Inflammatory macrophage treated with lipopolysaccharide for 1 hour (primary cell): ENCODE measurements at places on chromosomes 3 and 15.

DNA sequence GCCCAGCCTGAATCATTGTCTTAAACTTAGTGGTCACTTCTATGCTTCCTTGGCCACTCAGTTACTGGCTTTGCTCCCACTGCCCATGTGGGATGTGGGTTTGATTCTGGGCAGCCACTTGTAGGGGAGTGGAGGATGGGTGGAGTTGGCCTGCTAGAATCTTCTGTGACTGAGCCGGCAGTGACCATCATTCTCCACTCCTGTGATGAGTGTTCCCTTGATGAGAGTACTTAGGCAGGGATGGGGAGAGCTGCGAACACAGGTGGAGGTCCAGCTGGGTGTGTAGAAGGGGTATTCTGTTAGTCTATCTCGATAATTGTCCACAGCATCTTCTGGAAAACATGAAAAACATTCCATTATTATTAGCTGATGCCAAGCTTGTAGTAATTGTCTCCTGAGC is 8.0 kb downstream of the TM6SF1 start:
- no peak for DNase-seq

DNA sequence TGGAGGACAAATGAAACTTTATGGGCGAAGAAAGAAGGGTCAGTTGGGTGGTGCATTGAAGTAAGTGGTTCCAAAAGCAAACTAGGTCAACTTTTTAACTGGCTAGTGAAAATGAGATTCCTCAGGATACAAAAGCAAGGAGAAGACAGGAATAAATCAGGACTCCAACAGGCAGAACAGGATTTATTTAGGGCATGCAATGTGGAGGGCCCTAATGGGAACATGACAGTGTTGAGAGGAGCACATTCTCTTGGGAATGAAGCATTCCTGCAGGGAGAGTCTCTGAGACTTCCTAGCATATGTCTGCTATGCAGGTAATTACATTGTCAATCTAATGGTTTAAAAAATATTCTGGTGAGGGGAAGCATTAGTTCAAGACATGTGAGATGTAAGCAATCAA is 8.7 kb downstream of the NPAP1 start:
- DNase-seq, result no peak

- no peak for DNase-seq
Observed at GRCh38 chr3:186001842-186002241, 64.0 kb upstream of the TRA2B start.

DNA sequence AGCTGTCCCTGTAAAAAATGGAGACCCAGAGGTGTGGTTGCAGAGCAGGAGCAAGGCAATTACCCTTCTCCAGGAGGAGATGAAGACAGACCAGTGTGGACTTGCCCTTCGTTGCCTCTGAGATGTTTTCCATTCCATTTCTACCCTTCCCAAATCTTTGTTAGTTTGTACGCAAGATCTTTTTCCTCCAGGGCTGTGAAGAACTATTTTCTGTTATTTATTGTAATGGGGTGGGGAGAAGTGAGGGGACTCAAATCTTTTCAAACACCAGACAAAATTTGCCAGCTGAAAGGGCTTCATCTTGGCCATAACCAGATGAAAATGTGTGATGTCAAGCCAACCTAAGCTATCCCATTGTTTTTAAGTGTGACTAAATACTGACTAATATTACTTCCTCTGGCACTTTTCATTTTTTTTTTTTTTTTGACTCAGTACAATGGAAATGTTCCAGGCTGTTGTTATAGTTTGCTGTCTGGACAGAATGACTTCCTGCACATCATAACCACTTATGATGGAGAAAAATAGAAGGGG is 271.3 kb upstream of the TPRG1 start:
- peak; percentile 57 for DNase-seq

- DNase-seq, result no peak
Observed at GRCh38 chr3:132980102-132980501, 58.1 kb upstream of the TMEM108 start.

GRCh38 chr3:53545996-53546359 is 51.6 kb downstream of the CACNA1D start:
- DNase-seq, result no peak

- peak; percentile 64 for DNase-seq
Observed at GRCh38 chr3:194584866-194585265, 48.4 kb downstream of the TMEM44 start.

- DNase-seq, result no peak
Observed at GRCh38 chr3:10444511-10444910, 60.9 kb downstream of the ATP2B2 start.

GRCh38 chr3:197555281-197556261 is at the start of gene BDH1:
Gene BDH1 (minus strand): TSS chr3:197555968. CDS start chr3:197546443, 9,525 bp downstream.
- DNase-seq, result no peak

- DNase-seq, result no peak
Observed at GRCh38 chr15:31163769-31164572, 62.4 kb upstream of the TRPM1 start.

DNA sequence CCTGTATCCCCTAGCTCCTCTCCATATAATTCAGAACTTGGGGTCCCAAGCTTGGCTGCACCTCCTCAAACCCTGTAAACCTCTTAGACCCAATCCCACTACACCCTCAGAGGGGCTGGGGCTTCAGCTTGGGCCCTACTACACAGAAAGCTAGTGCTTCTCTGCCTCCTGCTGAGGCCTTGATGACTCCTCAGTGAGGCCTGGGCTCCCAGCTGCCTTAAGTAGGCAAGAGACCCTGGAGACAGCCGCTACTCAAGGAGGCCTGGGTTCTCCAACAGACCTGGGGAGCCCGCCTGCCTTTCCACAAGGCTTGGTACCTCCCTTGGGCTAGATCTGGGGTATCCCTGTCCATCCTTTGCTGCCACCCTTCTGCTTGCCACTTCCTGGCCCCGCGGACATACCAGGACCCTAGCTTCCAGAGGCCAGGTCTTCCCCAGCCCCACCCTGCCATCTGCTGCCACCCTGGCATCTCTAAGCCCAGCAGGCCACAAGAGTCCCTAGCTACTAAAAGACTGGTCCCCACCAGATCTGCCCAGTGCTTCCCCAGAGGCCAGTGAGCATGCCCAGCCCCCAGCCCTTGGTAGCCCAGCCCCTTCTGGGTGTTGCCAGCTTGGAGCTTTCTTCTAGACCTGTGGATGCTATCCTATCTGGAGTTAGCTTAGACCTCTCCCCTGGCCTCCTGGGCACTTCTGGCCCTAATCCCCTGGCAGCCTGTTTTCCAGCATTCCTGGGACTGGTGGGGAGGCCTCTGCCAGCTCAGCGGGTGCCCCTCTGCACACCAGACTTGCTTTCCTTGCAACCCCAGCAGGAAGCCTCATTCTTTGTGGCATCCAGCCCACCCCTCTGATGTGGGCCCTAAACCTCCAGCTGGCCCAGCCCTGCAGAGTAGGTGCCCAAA is 13.7 kb downstream of the C15orf39 start:
- DNase-seq, result no peak

GRCh38 chr15:71201477-71201876 is 86.2 kb downstream of the THSD4 start:
- no peak for DNase-seq

DNA sequence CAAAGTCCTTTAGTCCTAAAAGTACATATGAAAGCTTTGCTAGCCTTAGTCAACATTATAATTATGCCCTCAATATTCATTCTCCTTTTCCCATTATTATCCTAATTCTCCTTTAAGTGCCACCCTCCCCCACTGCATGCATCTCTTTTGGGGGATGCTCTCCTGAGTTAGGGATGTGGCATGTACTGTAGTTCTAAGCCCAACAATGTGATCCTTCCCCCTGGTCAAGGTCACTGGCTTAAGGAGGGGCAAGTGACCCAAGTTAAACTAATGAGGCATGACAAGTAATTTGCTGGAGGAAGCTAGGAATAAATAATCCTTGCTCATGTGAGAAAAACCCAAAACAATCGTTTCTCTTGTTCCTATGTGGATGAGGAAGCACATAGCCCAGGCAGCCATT is 343.9 kb upstream of the SUCLG2 start:
- no peak for DNase-seq

DNA sequence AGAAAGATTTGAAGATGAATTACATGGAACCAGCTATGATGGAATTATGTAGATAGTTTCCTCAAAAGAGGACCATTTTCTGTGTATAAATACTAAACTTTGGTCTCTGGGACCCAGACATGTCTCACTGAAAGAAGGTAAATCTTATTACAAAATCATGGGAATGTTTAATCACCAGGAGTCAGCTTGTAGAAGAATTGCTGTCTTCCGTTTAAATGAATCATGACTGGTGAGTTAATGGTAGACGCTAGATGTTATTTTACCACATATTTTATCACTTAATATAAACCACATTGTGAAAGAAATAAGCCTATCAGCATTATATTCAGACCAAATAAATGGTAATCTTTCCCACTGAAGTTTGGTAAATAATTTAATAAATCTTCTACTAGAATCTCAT is 322.3 kb upstream of the SUCLG2 start:
- DNase-seq, result no peak

GRCh38 chr3:11074451-11074850 is 79.8 kb upstream of the HRH1 start:
- DNase-seq, result no peak

GRCh38 chr15:70185251-70185711 is 87.6 kb upstream of the TLE3 start:
- DNase-seq, result no peak

- no peak for DNase-seq
Observed at GRCh38 chr3:188339410-188340295, 185.7 kb downstream of the LPP start.

GRCh38 chr15:47431501-47431900 is 285.8 kb upstream of the SEMA6D start:
- no peak for DNase-seq

GRCh38 chr3:42556089-42556632 is 25.6 kb downstream of the SEC22C start:
- DNase-seq, result no peak

DNA sequence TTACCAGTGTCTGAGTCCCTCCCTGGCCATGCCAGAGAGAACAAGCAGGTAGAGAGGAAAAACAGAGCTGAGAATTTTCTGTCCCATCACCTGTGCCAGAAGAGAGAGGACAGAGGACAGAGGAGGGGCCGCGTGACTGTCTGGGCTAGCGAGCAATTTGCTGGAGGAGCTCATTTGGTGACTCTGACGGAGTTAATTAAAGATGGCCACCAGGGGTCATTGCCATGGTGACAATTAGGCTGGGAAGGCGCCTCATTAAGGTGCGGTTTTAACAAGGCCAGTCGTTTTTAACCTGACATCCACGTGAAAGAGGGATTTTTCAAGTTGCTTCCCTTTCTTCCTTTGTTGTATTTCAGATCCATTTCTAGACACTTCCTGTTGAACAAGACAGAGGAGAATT is 72.4 kb downstream of the RHCG start:
- DNase-seq, result no peak

DNA sequence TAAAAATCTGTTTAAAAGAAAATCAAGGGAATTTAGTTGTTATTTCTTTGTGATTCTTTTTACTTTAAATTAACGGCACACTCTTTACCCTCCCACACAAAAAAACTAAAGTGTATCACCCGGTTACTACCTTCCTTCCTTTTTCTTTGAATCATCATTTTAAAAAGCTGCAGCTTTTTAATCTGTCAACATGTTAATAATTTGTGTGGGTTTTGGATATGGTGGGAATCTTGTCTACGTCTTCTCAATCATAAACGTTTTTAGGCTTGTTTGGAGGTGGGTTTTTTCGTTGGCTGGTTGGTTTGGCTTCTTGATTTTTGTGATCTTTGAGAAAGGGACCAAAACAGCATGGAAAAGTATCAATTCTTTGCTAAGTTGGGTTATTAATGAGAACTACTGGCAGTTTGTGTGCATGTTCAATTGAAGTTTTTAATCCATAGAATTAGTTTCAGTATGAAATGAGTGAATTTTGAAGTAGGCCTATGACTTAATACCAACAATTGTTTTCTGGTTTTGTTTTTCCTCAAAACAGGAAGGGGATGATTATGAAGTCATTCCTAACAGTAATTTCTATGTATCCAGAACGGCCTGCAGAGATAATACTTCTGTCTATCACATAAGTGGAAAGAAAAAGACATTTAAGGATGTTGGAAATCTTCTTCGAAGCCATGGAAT is 4.5 kb downstream of the SMC4 start:
- peak; percentile 33 for DNase-seq

DNA sequence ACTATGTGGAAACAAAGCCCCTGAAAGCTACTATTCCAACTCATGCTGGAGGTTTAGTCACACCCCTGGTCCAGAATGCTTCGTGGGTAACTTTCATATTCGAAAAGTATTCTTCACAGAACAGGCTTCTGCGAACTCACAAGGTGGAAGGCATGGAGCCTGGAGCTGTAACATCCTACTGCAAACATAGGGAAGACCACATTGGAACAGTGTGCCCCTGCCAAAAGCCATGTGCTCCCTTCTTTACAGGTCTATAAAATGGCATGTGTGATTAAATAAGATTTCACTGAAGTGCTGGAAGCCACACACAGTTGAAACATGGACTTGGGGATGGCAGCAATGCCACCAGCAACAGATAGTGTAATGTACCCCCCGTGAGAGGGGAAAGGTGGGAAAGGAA is 105.9 kb downstream of the GREM1 start:
- DNase-seq, result no peak

GRCh38 chr3:188510366-188510765 is 356.4 kb downstream of the LPP start:
- no peak for DNase-seq

DNA sequence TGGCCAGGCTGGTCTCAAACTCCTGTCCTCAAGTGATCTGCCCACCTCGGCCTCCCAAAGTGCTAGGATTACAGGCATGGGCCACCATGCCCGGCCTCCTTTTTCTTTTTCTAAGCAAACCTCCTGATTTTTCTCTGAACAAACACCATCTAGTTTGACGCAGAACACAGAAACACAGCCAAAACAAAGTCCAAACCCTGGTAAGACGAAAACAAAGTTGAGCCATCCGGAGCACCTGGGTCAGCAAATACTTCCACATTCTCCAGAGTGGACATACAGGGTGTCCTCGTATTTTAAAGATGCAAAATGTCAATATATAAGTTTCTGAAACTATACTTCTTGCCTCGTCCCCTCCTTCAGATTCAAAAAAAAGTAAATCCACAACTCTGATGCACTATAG is 635.1 kb upstream of the ADAMTS9 start:
- DNase-seq, result no peak

GRCh38 chr3:51538115-51538458 is 432 bp upstream of the RAD54L2 start:
- no peak for DNase-seq

DNA sequence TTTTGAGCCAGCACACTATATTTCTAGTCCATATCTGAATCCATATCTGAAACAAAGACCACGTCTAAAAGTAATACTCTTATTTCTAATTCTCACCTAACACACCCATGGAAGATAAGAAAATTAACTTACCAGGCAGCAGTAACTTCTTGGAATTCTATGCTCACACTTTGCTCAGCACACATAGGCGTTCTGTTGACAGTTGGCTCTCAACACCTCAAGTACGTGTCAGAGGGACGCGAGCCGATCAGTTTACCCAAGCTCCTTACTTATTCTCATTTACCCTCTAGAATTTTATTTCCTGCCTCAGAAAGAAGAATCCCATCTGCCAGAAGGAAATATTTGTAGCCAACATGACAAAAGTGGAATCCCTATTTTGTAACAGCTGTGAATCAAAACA is 911.9 kb downstream of the FHIT start:
- no peak for DNase-seq

GRCh38 chr3:14885307-14885706 is 62.1 kb upstream of the NR2C2 start:
- DNase-seq, result no peak
